ENCODE measurements at places on chromosomes 6 and 20. TPM values are rescaled to one million over a fixed set of nuclear protein-coding genes. Genes with fewer than 3 reads are reported as not detected.

DBNDD2 gene
- 28.0 TPM for total RNA-seq

SLC26A8 gene
- total RNA-seq = 2.9 TPM

DNA sequence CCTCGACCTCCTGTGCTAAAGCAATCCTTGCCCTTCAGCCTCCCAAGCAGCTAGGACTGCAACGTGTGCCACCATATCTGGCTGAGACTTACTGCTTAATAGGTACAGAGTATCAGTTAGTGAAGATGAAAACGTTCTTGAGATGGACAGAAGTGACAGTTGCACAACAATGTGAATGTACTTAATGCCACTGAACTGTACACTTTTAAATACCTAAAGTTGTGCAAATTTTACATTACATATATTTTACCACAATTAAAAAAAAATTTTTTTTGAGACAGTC is 25.9 kb downstream of the NUDT3 start:
- DNase-seq = no peak

TMEM244 gene
- total RNA-seq = not detected

DNA sequence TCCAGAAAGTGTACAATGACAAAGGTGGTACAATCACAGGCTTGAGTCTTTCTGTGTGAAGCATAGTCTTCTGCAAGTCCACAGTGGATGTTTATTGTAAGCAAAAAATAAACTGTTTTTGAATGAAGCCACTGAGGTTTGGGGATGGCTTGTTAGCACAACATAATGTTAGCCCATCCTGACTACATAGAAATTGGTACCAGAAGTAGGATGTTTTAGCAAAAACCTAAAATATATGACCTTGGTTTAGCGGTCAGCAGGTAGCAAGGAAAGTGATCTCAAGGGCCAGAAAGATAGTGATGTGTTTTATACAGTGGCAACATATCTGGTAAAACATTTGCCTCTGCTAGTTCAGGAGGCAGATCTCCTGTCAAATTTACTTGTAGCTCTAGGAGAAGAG is 15.8 kb downstream of the PLAGL1 start:
- DNase-seq = no peak

LGSN gene
- total RNA-seq = 0.45 TPM

- DNase-seq = no peak
These were observed 61.9 kb upstream of the CARMIL1 start for GRCh38 chr6:25217302-25217701.

DNA sequence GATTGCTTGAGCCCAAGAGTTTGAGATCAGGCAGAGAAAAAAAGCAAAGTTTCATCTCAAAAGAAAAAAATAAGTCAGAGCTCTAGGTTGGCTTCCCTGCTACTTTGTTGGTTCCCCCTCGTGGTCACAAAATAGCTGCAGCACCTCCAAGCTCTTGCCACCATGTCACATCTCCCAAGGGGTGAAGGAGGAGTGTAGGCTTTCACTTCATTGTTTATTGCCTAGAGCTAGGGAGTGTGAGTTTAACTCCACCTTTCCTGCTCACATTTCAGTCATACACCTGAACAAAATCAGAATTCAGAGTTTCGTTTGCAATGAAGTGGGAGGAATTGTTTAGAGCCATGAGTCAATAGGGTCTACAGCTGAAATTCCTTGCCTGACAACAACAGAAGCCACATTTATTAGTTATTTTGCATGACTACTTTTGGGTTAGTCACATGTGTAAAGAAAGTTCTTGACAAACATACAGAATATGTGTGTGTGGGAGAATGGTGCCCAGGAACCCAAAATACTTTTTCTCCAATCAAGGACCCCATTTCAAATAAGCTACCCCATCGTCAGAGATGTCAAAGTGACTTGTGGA is 56.2 kb upstream of the UFL1 start:
- no peak for DNase-seq

DNA sequence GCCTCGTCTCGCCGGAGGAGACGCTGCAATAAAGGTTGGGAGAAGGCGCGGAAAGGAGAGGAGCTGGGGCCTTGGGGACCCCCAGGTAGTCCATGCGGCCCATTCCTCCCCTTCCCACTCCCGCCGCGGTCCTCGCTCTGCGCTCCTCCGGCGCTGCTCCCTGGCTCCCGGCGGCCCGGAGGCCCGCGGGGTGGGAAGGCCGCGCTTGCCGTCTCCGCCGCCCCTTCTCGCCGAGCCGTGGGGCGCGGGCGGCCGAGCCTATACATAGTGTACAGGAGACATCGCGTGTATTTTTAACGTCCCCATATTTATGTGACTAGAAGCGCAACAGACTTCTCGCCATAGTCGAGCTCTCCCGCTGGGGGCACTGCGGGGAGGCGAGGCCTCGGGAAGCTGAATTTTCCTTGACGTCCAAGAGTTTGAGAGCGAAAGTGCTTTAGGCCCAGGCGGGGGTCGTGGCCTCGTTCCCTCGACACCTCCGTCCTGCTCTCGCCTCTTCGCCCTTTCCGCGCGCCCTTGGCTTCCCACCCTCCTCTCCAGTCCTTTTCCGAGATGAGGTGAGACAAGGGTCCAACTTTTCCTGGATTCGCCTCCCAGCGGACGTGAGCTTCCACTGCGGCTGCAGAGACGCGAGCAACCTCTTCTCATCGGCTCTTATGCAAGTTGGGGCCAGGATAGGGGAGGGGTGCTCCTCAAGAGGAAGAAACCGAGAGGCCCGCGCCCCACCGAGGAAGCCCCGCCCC is 29.0 kb downstream of the SLC12A5 start:
- peak; percentile 93 for DNase-seq
